DND-41 (cell line): ENCODE measurements at places on chromosomes 3 and 15.

GRCh38 chr3:196513697-196514349 lies 1.3 kb downstream of the SMCO1 start:
- H3K4me3 ChIP-seq, result no peak overlapping the region
- H3K27me3 ChIP-seq, result no peaks in the 10 kb centered on the region
- H3K36me3 ChIP-seq, result no peaks in the 10 kb centered on the region
- no peaks in the 10 kb centered on the region for H3K4me1 ChIP-seq
- no peak for DNase-seq

GRCh38 chr3:119595639-119596334 lies 1.9 kb upstream of the PLA1A start:
- no peaks in the 10 kb centered on the region for H3K4me1 ChIP-seq
- H3K27me3 ChIP-seq, result no peaks in the 10 kb centered on the region
- H3K36me3 ChIP-seq, result no peaks in the 10 kb centered on the region
- H3K4me3 ChIP-seq, result no peak overlapping the region
- no peak overlapping the region for H3K27ac ChIP-seq
- no peak for DNase-seq

- no peak for DNase-seq
- H3K27ac ChIP-seq, result no peak overlapping the region
- H3K4me1 ChIP-seq, result no peaks in the 10 kb centered on the region
- no peaks in the 10 kb centered on the region for H3K27me3 ChIP-seq
- no peaks in the 10 kb centered on the region for H3K36me3 ChIP-seq
Observed at GRCh38 chr3:4950948-4951347, 28.3 kb upstream of the BHLHE40 start.

GRCh38 chr3:45985532-45986302 lies 9.9 kb downstream of the FYCO1 start:
- peaks cover 73% of the 10 kb centered on the region for H3K36me3 ChIP-seq
- H3K27me3 ChIP-seq, result no peaks in the 10 kb centered on the region
- no peak overlapping the region for H3K4me3 ChIP-seq
- peaks cover 71% of the 10 kb centered on the region for H3K4me1 ChIP-seq

DNA sequence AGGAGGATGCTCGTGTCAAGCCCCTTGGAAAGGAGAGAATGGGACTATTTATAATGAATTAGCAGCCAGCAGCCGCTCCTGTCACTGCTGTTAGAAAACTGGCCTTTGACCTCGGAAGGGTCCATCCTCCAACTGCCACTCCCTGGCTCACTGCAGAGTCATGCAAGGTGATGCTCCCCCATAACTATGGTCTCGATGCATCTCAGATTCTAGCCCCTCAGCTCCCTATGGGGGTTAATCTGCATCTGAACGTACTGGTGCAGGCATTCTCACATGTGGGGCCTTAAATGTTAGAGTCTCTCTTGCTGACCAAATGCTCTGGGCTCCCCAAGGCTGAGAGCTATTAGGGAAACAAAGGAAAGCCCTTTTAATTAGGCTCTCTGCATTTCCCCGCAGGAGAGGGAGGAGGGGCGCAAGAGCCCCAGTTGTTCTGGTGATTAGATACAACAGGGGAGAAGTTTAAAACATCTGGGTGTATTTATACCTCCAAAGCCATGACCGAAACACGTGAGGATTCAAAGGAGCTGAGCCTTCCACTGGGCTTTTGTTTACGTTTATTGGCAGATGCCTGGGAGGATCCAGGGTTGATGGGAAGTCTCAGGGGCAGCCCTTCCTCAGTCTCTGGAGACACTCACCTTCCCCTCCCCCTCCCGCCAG lies 182.5 kb downstream of the OPA1 start:
- H3K36me3 ChIP-seq, result no peaks in the 10 kb centered on the region
- H3K4me1 ChIP-seq, result no peaks in the 10 kb centered on the region
- H3K4me3 ChIP-seq, result no peak overlapping the region
- peaks cover 43% of the 10 kb centered on the region for H3K27me3 ChIP-seq
- no peak overlapping the region for H3K27ac ChIP-seq
